ENCODE measurements at places on chromosomes 6 and 20.

DNA sequence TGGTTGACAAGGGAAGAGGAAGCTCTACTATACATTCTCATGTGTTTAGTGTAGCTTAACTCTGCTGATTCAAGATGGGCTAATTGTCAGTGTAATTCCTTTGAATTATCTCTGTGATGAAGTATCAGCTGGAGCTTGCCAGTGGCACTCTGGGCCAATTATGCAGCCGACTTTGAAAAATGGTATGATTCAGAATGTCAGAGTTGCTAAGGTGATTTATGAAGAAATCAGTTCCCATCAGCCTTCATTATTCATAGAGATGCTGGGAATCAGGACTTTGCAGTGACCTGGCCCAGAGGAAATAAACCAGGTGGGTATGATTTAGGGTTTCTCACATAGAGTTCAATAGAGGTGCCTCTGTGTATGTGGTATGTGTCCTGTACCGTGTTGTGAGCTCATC is 33.4 kb downstream of the KCNS1 start:
- no peak for DNase-seq

GRCh38 chr6:166969390-166970002 is 13.1 kb upstream of the RNASET2 start:
- no peak for DNase-seq

- no peak for DNase-seq
These were observed 119.6 kb upstream of the DOK5 start for GRCh38 chr20:54355631-54356280.

- no peak for DNase-seq
These were observed 292.4 kb downstream of the ARHGAP18 start for GRCh38 chr6:129417416-129418086.

DNA sequence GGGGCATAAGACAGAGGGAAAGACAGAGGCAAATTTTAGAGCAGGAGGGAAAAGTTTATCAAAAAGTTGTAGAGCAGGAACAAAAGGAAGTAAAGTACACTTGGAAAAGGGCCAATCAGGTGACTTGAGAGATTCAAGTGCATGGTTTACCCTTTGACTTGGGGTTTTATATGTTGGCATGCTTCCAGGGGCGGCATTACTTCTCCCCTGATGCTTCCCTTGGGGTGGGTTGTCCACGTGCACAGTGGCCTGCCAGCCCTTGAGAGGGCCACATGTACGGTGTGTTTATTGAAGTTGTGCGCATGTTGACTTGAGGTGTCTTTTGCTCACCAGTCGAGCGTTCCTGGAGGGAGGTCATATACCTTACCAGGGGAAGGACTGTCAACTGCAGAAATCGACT is 259.5 kb upstream of the JARID2 start:
- DNase-seq = no peak

Data from stimulated activated CD8-positive, alpha-beta memory T cell treated with anti-CD3 and anti-CD28 coated beads, Interleukin-7, amount 100 ng/mL, for 4 hours (primary cell).